ENCODE measurements at places on chromosomes 2 and 18.

GRCh38 chr18:50847192-50847591, 27.4 kb upstream of the MRO start:
- DNase-seq: no peak

DNA sequence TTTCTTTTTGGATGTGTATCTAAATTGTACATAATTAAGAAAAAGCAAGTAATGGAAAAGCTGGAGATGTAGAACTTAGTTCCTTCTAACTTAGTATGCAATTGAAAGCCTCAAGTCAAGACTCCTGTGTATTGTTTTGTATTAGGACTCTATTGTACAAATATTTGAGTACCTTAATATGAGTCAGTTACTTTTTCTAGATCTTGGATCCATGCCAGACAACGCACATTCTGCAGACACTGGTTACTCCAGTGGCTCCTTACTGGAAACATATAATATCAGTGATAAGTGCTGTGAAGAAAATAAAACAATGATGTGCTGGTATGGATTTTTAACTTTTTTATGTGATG, 1.5 kb downstream of the SLC39A10 start:
- no peak for DNase-seq

DNA sequence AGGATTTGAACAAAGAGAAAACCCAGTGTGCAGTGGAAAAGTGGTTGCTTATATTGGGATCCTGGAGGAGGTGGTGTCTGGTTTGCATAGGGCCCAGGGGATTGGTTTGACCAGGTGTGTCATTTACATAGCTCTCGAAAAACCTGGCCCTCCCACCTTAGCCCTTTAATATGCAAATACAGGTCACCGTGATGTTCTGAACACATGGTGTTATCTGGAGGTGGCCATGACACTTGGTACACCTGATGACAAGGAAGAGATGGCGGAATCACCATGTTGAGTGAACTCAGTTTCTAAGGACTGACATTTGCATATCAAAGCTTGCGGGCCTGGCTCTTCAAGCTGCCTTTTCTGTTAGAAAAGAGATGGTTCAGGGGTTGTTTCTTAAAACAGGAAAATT, 2.3 kb upstream of the NAPG start:
- DNase-seq: no peak

DNA sequence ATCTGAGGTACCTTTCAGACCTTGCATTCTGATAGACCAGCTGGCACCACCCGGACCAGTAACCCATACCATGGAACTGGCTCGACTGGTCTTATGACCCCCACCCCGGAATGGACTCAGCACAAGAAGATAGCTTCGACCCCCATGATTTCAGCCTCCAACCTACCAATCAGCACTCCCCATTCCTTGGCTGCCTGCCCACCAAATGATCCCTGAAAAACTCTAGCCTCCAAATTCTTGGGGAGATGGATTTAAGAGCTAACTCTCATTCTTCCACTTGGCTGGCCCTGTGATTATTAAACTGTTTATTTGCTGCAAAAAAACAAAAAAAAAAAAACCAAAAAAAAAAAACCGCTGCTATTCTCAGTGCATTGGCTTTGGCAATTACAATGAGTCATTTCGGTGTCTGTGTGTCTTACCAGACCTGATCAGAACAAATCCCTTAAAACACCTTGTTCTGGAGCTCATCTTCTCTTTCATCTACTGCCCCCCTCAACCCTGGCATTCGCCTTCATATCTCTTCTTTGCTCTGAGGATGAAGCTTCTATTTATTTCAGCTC, 60.1 kb upstream of the KIF5C start:
- DNase-seq: no peak

- no peak for DNase-seq
These were observed 411.6 kb upstream of the TCF4 start for GRCh38 chr18:55999641-56000040.

DNA sequence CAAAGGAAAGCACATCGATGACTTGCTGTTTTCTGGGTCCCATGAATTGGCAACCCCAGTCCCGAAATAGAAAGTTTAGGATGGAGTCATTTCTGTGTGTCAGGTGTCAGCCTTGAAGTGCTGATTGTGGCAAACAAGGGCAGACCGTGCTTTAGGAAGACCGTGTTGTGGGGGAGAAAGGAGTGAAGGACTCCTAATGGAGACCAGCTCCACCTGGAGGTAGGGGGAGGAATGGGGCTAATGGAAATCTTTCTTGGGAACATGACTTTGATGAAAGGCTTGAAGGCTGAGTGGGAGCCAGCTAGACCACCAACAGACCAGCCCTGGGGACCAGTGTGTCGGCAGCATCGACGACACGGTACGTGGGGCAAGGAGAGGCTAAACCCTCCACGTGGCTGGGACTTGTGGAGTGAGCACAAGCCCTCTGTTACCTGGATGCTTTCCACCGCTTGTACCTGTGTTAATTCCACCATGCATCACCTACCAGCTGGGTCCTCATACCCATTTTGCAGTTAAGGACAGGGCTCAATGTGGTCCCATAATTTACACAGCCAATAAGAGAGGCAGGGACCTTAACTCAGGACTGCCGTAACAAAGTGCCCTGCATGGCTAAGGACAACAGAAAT, 104.2 kb downstream of the SH3BP4 start:
- DNase-seq: no peak

GRCh38 chr18:48191494-48191893, 217.7 kb downstream of the ZBTB7C start:
- DNase-seq: no peak

- no peak for DNase-seq
These were observed 339.8 kb upstream of the TCF4 start for GRCh38 chr18:55927831-55928230.

DNA sequence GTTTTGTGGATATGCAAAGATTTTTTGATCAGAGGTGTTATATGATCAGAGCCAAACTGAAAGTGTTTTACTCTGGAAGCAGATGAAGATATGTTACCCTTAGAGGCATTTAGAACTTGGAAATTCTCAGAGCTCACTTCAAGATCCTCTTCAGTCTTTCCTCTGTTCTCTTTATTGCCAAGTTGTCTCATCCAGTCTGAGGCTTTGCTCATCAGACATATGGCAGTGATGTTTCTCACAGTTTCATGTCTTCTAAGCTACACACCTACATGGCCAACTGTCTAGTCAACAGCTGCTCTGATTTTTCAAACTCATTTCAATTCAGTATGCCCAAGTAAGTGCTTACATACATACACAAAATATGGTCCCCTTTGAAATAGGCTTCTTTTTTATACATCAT, 1504.3 kb upstream of the PIK3C3 start:
- DNase-seq: no peak

- DNase-seq: no peak
These were observed 510.5 kb upstream of the TNP1 start for GRCh38 chr2:217370391-217370790.

GRCh38 chr2:3785220-3785889, 82.0 kb downstream of the DCDC2C start:
- no peak for DNase-seq

DNA sequence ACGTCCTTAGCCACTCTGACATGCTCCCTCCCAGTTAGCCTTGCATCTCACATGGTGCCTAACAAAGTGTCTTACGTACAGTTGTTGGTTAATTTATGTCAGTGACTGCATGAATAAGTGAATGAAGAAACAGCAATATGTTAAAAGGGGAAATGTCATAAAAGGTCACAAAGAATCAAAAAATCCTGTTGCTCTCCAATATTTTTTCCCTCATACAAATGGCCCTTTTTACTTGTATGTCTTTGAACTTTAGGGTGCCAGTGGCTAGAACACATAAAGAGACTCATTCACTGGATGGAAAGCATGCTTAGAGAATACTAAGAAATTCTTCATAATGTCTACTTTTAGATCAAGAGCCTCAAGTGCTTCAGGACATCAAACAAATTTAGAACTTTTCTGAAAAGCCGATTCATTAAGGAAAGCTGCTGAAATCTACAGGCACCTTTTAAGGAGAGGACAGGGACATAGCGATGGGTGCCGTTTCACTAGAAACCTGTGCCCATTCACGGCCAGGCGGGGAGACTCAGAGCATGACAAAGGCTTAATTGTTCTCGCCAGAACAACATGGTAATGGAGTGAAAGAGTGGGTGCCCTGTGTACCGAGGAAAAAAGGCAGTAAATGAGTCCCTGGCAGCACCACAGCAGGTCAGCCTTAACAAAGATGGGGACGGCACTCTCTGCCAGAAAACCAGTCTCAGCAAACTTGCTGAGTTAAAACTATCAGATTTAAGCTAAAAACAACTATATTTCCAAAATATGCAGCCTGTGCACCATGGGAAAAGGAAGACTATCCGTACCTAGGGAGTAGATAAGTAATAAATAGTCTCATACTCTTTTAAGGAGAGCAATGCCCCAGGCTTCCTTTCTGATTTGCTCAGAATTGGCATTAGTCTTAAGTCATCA, 71.6 kb upstream of the SPTBN1 start:
- DNase-seq: no peak

GRCh38 chr2:1082456-1083205, 132.0 kb downstream of the SNTG2 start:
- no peak for DNase-seq

GRCh38 chr2:233131936-233132720, 72.0 kb downstream of the INPP5D start:
- DNase-seq: no peak

DNA sequence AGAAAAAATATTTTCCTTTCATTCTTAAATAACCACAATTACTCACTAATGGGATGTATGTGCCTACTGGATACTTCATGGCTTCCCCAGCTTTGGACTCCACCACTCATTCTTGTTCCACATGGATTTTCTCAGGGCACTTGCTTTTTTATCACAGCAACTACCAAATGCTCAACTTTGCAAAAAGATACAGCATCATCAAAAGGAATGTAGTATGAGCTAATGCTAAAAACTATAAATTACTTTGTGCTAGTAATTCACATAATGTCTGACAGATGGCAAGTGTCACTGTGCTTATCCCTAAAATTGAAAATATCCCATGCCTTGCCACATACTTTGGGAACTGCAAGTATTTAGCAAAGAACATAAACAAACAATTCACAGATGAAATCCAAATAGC, 130.4 kb upstream of the ZFP36L2 start:
- no peak for DNase-seq

- no peak for DNase-seq
These were observed 30.4 kb upstream of the MAPRE3 start for GRCh38 chr2:26940001-26940400.

GRCh38 chr18:32383050-32383819, 87.4 kb downstream of the GAREM1 start:
- DNase-seq: no peak

- DNase-seq: no peak
These were observed 77.7 kb upstream of the ALKAL2 start for GRCh38 chr2:365367-366275.

DNA sequence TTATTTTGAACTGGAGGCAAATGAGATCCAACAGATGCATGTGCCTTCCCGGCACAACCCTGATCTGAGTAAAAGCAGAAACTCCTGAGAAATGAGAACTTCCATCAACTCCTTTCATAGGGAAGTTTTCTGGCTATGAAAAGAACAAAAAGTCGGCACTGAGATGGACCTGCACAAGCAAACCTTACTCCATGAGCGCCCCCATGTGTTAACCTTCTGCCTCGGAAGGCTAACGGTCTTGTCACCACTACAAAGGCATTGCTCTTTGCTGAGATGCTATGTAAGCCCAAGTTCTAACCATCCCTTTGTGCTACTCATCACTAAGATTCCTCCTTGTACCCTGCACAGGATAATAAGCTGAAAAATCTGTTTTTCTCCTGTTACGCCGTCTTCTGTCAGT, 57.3 kb upstream of the SULT1C3 start:
- no peak for DNase-seq

- DNase-seq: no peak
These were observed 3.0 kb upstream of the IRS1 start for GRCh38 chr2:226802573-226802972.

- no peak for DNase-seq
These were observed 582 bp downstream of the RTP5 start for GRCh38 chr2:241870081-241870541.

GRCh38 chr2:20326163-20326780, 24.4 kb downstream of the PUM2 start:
- DNase-seq: no peak

- no peak for DNase-seq
These were observed 217.3 kb downstream of the VAPA start for GRCh38 chr18:10131081-10131459.

GRCh38 chr2:20977520-20978180, 66.2 kb downstream of the APOB start:
- no peak for DNase-seq

- no peak for DNase-seq
These were observed 281.1 kb upstream of the SLC14A2 start for GRCh38 chr18:45334191-45334590.

DNA sequence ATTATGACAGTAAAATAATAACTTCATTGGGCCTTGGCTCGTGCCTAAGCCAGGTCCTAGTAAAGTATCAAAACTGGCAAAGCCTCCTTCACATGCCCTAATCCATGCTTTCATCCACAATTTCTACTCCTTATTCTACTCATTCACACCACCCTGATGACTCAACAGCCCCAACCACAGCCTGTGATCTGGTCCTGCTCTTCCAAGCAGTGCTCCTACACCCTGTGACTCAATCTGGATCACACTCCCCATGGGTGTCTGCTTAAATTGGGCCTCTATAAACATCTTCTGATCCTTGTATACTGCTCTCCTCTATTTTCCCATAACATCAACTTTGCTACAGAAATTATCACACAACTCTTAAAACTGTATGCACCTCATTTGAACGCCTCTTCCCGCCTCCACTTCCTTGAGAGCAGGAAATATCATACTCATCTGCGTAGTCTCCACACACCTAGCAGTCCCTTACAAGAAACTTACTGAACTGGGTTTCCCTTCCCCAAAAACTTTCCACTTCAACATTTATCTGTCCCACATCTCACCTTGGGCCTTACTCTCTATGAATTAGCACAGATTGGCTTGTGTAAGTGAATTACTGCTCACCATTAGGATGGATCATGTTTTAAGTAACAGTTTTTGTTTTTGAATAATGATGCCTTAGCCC, 15.9 kb downstream of the GTF3C3 start:
- DNase-seq: no peak

GRCh38 chr2:235638541-235639427, 144.9 kb downstream of the AGAP1 start:
- DNase-seq: no peak

DNA sequence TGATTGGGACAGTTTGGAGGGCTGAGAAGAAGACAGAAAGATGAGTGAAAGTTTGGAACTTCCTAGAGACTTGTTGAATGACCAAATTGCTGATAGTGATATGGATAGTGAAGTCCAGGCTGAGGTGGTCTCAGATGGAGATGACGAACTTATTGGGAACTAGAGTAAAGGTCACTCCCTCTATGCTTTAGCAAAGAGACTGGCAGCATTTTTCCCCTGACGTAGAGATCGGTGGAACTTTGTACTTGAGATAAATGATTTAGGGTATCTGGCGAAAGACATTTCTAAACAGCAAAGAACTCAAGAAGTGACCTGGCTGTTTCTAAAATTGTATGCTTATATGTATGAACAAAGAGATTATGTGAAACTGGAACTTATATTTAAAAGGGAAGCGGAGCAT, 221.2 kb upstream of the KCNJ3 start:
- DNase-seq: no peak

Data from effector CD8-positive, alpha-beta T cell (primary cell).